ENCODE measurements at places on chromosomes 6 and 20.

GRCh38 chr20:58044931-58045555 is 183.4 kb downstream of the ANKRD60 start:
- no peak for DNase-seq

DNA sequence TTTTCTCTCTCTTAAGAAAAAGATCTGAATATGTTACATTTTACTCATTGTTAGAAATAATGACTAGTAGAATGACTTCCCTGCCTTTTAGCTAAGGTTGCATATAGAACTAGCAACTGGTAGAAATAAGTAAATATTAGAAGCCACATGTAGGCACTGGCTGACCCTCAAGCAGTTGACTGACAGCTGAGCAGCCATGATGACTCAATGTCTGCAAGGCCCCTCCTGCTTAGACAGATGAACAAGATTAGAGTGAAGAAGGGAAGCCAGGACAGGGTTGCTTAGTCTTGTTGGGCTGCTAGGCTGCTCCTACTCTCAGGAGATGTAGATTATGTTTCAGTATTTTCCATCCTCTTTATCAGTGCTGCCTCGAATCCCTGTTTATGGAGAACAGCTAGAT is 6.5 kb downstream of the MEP1A start:
- no peak for DNase-seq

- no peak for DNase-seq
These were observed 125.0 kb downstream of the CBLN4 start for GRCh38 chr20:55880361-55880760.

- DNase-seq = no peak
These were observed 25.6 kb downstream of the UTRN start for GRCh38 chr6:144310765-144311164.

DNA sequence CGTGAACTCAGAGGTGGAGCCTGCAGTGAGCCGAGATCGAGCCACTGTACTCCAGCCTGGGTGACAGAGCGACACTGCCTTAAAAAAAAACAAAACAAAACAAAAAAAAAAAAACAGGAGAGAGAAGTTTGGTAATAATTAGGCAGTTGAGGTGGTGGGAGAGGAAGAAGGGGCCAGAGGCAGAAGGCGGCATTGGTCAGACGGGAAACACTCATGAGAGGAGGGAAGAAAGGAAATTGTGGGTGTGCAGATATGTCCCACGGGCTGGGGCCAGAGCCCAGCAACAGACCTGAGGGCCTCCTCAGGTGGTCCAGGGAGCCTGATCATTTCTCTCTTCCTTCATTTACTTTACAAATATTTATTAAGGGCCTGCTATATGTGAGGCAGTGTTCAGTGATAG is 20.0 kb downstream of the SULF2 start:
- no peak for DNase-seq

GRCh38 chr6:33313709-33314514 is at the start of gene TAPBP:
TSS of gene TAPBP (minus strand) at chr6:33314078. CDS start at chr6:33314041, 37 bp downstream.
- DNase-seq = peak; percentile 91

DNA sequence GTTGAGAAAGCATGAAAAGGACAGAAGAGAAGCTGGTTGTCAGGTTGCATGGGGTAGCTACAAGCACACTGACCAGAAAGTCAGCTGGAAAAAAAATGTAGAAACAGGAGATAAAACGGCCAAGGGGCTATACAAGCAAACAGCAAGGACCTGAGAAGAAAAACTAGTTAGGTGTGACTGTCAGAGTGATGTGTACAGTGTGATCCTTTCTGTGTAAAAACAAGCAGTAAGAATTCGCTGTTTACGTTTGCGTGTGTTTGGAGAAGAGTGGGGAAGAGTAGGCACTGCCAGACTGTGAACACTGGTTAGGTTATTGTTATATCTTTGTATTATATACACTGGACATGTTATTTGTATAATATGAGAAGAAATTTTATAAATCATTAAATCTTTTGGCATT is 28.1 kb downstream of the PTPN1 start:
- no peak for DNase-seq

- DNase-seq = no peak
These were observed 264.3 kb downstream of the PTPRK start for GRCh38 chr6:128256095-128256494.

DNA sequence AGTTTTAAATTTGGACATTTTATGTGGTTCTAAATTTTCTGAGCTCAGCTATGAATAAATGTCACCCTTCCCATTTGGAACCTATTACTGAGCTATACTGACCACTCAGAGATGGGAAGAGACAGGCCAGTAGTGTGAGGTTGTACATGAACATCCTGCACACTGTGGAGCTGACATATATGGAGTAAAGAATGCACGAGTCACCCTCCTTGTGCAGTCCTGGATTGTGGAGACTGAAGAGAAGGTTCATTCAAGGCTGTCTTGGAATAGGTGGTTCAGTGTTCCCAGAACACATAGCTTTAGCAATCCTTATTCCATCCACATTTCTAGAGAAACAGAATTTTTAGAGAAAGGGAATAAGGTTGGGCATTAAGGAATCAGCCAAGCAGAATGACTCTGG is 50.3 kb upstream of the OGFRL1 start:
- DNase-seq = no peak

- DNase-seq = no peak
These were observed 18.8 kb downstream of the OR2A4 start for GRCh38 chr6:131682442-131682841.

GRCh38 chr6:154070041-154070440 is 31.0 kb downstream of the OPRM1 start:
- DNase-seq = no peak

GRCh38 chr6:45625191-45625664 is 247.5 kb upstream of the SUPT3H start:
- no peak for DNase-seq

DNA sequence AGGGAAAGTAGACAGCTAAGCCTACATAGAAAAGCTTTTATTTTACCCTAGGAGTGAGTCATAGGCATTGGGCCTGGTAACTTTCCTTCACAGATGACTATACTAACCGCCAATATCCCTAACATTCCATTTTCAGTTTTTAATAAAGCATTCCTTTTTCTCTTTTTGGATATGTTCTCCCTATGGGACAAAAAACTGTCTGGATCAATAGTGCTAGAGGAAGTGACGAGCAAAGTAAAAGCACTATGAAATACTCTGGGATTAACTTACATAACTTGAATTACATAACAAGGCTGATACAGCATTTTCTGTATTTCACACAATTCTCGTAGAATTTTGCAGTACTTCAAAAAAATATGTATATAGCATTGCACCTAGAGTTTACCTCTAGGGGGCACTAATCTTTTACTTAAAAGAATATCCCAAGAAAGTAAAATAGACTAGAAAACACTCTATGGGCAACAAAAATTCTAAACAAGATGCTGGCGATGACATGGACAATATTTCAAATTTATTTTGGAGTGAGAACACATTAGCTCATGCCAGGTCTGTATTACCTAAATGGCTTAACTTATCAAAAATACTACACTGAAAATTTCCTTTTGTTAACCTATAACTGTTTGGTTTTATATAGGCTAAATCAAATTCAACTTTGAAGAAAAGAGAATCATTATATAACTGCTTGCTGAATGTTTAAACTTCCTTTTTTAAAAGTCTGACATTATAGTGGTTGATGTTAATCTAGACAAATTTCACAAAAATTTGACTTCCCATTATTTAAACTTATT is 66.3 kb upstream of the DST start:
- DNase-seq = no peak

DNA sequence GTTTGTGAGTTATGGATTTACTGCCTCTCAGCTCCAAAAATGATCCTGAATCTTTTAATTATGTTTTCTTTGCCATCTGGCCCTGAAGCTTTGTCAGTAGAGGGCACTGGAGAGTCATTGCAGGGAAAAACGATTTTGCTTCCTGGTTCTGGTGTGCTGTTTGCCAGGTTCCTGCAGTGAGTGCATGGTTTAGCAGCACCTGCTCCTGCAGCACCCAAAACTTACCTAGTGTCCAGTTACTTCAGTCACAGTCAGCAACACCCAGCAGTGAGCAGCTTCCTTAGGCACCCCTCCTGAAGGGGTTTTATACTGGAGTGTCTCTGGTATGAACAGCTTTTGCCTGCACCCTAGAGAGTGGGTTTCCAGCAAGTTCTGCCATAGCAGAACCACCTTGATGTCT is 6.0 kb upstream of the TRIM26 start:
- peak; percentile 64 for DNase-seq

DNA sequence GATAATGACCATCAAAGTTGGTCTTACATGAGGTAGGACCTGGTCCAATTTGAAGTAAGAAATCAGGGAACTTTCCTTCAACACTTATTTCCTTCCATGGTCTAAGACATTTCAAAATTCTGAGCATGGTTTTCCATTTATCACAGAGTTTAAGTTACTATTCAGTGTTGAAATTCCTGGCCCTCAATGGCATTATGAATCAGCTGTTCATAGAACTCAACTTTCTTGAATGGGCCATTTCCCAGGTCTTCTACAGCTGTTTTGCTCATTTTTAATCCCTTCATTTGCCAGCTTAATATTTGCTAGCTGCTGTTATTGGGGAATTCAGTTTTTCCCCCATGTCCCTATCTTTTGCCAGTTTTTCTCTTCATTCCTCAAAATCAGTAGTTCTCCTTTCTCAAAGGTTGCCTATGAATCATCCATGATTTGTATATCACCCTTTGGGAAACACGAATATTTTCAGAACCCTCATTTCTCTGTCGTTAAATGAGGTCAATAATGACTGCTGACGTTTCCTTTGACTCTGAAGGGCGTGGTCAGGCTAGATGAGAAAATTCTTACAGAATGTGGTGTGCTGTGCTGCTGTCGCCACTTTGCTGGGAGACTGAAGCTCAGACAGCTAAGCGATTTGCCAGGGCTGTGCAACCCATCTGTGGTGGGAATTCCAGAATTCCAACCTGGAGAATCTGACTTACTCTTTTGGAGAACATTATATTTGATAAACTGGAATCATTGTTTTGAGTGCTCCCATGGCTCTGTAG is 216.5 kb upstream of the FLRT3 start:
- DNase-seq = no peak

GRCh38 chr6:111171577-111172400 is 84.5 kb downstream of the SLC16A10 start:
- DNase-seq = no peak

- no peak for DNase-seq
These were observed 168.4 kb downstream of the PHACTR1 start for GRCh38 chr6:12884983-12885382.

- no peak for DNase-seq
These were observed 165.4 kb downstream of the QKI start for GRCh38 chr6:163579880-163580295.

DNA sequence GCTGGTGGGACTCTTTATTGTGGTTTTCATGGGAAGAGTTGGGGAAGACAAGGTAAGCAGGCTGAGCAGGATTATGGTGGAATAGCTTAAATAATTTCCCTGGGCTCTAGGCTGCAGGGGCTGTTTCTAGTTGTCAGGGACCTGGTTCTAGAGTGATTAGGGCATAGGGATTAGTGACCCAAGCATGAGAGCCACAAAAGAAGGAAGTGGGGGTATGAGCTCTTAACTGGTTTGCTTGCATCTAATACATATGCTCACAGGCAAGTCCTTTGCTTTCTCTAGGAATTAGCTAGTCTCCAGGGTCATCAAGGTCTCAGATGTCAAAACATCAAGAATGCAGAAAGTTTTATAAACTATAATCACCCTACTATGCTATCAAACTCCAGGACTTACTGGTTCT is 67.5 kb upstream of the NRN1 start:
- no peak for DNase-seq

DNA sequence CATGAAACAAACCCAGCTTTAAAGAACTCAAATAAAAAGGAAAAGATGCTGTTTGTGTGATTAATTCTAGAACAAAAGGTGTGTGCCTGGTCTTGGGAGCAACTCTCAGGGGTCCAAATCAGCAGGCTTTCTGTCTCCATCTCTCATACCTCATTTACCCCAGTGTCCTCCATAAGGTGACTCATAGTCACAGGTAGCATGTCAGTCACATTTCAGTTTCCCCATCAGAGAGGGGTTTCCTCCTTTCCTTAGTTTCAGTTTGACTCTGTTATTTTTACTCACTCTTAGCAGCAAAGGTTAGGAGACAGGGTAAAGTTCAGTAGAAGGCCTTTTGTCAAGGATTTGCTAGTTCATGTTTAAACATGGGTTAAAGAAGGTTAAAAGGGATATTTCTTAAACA is 46.2 kb downstream of the OGFRL1 start:
- no peak for DNase-seq

GRCh38 chr6:37650071-37650481 is 47.6 kb downstream of the MDGA1 start:
- no peak for DNase-seq

GRCh38 chr20:62914970-62915457 is 11.3 kb downstream of the DIDO1 start:
- DNase-seq = peak; percentile 53

- DNase-seq = no peak
These were observed 76.8 kb upstream of the ARMC2 start for GRCh38 chr6:108771421-108771820.

DNA sequence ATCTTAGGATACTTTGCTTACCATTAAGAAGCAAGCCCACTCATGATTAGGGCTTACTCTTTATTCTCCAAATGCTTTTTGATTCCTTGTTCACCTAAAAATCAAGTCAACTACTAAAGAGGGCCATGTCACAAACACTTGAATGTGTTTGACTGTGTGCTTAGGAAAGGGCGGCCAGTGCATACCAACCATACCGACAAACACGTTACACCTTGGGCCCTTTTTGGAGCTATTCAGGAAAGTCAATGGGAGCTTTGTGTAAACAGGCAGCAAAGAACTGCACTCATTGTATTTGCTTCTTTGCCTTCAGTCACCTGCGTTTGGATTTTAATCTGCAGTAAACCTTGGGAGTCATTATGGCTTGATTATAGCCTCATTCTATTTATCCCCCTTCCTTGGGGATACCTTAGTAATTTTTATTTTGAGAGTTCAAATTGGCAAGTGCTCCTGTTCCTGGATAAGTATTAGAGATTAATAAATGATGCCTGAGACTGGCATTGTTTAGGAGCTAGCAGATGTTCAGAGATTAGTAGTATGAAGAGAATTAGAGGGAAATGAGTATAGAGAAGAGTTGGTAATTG is 102.6 kb upstream of the HDGFL1 start:
- no peak for DNase-seq

GRCh38 chr6:54053881-54054391 is 57.3 kb upstream of the MLIP start:
- no peak for DNase-seq

DNA sequence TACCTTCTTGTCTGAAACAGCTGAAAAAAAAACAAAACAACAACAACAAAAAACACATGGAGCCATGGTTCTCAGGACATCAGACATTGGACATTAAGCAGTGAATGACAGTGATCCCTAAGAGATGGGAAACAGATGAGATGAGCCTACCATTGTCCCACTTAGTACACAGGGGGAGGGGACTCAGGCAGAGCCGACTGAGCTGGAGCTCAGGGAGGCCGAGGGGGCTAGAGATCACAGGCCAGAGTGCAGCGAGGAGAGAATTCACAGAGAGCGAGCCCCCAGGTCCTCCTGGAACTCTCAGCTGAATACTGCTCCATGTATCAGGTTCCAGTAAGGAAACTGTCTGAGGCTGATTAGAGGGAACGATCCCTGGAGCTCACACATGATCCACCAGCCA is 134.6 kb downstream of the GRM4 start:
- DNase-seq = no peak

DNA sequence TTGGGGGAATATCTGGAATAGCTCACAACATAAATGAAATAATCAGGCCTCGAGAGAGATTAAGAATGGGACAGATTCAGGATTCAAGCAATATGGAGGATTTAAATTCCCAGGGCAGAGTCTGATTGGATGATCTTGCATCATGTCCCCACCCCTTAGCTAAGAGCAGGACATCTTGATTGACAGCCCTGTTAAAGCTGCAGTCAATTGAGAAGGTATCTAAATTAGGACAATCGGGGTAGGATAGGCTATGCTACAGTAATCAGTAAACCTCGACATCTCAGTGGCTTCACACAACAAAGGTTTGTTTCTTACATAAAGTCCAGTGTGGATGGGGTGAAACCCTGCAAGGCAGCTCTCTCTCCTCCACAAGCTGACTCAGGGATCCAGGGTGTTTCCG is 109.5 kb downstream of the EYA2 start:
- DNase-seq = no peak

Measured in activated naive CD4-positive, alpha-beta T cell treated with anti-CD3 and anti-CD28 coated beads, Interleukin-2, amount 10 ng/mL, durations not matched to agents 7 days and 5 days (primary cell).